ENCODE measurements at places on chromosomes 16 and 17. TPM values are rescaled to one million over a fixed set of nuclear protein-coding genes. Genes with fewer than 3 reads are reported as not detected.
A peak's percentile ranks its signal among the peaks of the same experiment; 100 is the strongest.

DNA sequence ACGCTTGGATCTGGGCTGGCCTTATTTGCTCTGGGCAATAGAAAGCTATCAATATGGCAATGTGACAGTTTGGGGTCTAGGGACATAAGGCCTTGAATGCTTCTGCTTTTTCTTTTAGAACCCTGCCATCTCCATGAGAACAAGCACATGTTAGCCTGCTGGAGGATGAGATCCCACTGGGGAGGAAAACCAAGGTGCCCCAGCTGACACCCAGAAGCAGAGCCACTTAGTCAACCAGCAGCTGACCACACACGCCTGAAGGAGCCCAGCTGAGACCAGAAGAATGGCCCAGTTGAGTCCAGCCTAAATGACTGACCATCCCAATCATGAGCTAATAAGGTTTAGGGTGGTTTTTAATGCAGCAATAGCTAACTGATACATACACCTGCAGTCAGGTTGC is 171.2 kb downstream of the AHSP start:
- peaks cover 9% of the 10 kb centered on the region for H3K4me1 ChIP-seq
- no peak overlapping the region for H3K4me3 ChIP-seq
- no peaks in the 10 kb centered on the region for H3K36me3 ChIP-seq
- H3K27ac ChIP-seq, result no peak overlapping the region
- no peak for DNase-seq

DNA sequence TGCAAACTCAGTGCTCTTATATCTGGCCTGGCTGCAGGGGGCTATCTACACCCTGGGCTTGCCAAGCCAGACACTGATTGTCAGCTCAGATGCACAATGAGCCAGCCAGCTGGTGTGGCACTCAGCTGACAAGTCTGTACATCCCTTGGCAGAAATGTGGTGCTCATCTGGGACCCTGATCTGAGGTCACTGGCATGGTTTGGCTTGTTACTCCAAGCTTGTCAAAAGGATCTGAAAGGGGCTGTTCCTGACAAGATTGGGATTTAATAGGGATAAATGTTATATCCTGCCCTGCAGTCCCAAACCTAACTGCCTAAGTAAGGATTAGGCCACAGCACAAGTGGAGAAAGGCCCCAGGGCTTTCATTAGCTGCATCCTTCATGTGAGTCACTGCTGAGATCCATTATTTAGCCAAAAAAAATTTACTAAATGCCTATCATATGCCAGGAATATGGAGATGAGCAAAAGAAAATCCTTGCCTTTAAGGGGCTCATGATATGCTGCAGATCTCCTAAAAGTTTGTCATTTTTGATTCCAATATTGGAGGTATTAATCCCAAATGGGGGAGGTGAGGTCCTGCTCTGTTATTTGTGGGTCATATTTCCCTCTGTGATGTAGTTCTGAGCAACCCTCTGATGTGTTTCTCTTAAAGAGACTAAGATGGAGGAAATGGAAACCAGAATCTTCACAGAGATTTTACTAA is 6.3 kb downstream of the SLC6A2 start:
- H3K4me1 ChIP-seq, result no peaks in the 10 kb centered on the region
- no peak for DNase-seq
- H3K4me3 ChIP-seq, result no peak overlapping the region
- no peaks in the 10 kb centered on the region for H3K36me3 ChIP-seq

- no peaks in the 10 kb centered on the region for H3K36me3 ChIP-seq
- no peak for DNase-seq
- H3K27me3 ChIP-seq, result peaks cover 28% of the 10 kb centered on the region
- H3K4me1 ChIP-seq, result no peaks in the 10 kb centered on the region
These were observed 3.8 kb upstream of the C1QL1 start for GRCh38 chr17:44971776-44972483.

GRCh38 chr17:34626121-34626681 is 46.8 kb downstream of the TMEM132E start:
- H3K4me1 ChIP-seq, result no peaks in the 10 kb centered on the region
- H3K27me3 ChIP-seq, result peaks cover 24% of the 10 kb centered on the region
- H3K4me3 ChIP-seq, result no peak overlapping the region
- no peak for DNase-seq

DNA sequence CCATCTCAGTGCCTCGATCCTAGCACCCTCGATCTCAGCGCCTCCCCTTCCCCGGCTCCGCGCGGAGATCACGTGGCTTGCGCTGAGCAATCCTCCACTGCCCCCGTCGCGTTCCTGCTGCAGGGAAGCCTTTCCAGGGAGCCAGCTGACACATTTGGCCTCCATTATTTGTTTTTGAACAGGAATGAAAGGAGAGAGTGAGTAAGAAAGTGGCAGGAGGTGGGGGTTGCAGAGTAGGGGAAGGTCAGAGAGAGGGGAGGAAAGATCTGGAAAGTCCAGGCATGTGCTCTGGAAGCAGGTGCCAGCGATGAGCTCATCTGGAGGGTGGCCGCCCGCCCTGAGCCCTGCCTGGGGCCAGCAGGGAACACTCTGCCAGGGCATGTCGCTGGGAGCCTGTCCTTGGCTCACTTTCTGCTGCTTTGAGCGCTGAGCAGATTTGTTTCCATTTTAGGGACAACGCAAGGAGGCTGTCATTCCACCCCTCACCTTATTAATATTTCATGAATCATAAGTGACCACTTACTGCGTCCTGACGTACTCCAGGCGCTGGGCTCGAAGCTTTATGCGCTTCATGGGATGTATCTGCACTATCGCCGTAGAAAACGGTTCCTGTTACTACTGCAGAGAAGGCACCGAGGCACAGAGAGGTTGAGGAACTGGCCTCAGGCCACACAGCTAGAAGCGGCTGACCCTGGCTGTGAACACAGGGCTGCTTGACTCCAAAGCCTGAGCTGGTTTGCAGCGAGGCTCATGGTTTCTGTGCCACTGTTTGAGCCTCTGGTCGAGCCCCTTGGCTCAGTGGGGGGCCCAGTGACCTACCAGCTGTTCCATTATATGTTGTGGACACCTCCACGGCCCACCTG is 283.1 kb downstream of the SEC14L1 start:
- peak overlapping the region; percentile 94 for H3K27ac ChIP-seq
- H3K4me1 ChIP-seq, result peaks cover 77% of the 10 kb centered on the region
- no peaks in the 10 kb centered on the region for H3K27me3 ChIP-seq
- no peak overlapping the region for H3K4me3 ChIP-seq

- H3K4me1 ChIP-seq, result peaks cover 8% of the 10 kb centered on the region
- no peak overlapping the region for H3K4me3 ChIP-seq
- H3K27me3 ChIP-seq, result no peaks in the 10 kb centered on the region
- H3K36me3 ChIP-seq, result no peaks in the 10 kb centered on the region
- peak overlapping the region; percentile 69 for H3K27ac ChIP-seq
- no peak for DNase-seq
These were observed 53.1 kb downstream of the RPH3AL start for GRCh38 chr17:299546-299945.

DNA sequence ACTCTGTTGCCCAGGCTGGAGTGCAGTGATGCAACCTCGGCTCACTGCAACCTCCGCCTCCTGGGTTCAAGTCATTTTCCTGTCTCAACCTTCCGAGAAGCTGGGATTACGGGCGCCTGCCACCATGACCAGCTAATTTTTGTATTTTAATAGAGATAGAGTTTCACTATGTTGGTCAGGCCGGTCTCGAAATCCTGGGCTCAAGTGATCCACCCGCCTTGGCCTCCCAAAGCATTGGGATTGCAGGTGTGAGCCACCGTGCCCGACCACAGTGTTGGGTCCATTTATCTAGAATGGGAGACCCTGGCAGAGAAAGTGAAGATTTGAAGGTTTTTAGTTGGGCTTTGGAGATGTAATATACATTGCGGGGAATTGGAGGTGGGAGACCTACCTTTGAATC is 70.1 kb downstream of the SNX29 start:
- H3K27ac ChIP-seq, result no peak overlapping the region
- no peaks in the 10 kb centered on the region for H3K4me1 ChIP-seq
- H3K4me3 ChIP-seq, result no peak overlapping the region

- H3K27ac ChIP-seq, result no peak overlapping the region
- no peaks in the 10 kb centered on the region for H3K4me1 ChIP-seq
- no peaks in the 10 kb centered on the region for H3K27me3 ChIP-seq
These were observed 15.3 kb upstream of the CNOT1 start for GRCh38 chr16:58644765-58645487.

The CRYBA1 gene
- total RNA-seq, result not detected

The SRCIN1 gene
- total RNA-seq, result not detected

The TPSG1 gene
- total RNA-seq, result not detected

The SLC16A11 gene
- not detected for total RNA-seq
